ENCODE measurements at places on chromosomes 7 and 10.

DNA sequence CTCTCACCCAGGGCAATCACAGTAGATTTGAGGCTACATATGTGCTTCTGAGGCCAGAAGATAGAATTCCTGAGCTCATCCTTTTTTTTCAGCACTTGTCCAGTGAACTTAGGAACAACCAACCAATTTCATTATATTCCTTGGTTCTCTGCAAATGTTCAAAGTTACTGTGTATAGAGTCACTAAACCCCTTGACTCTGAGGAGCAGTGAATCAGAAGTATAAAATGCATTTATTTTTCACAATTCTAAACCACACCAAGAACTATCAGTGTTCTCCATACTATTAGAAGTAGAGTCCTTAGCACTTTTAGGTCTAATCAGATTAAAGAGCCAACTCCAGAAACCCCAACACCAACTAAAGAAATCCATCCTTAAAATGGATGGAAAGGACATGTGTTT, 19.6 kb upstream of the PAPSS2 start:
- DNase-seq = no peak

- peak; percentile 12 for DNase-seq
Measured at GRCh38 chr7:45890902-45891461, 2.7 kb downstream of the IGFBP1 start.

- DNase-seq = no peak
Measured at GRCh38 chr7:110105307-110105706, 985.6 kb upstream of the LRRN3 start.

GRCh38 chr7:1873857-1874589, 203.9 kb downstream of the ELFN1 start:
- no peak for DNase-seq

- no peak for DNase-seq
Measured at GRCh38 chr10:86946213-86947155, 10.9 kb downstream of the MMRN2 start.

- no peak for DNase-seq
Measured at GRCh38 chr10:11573497-11573896, 38.0 kb downstream of the USP6NL start.

DNA sequence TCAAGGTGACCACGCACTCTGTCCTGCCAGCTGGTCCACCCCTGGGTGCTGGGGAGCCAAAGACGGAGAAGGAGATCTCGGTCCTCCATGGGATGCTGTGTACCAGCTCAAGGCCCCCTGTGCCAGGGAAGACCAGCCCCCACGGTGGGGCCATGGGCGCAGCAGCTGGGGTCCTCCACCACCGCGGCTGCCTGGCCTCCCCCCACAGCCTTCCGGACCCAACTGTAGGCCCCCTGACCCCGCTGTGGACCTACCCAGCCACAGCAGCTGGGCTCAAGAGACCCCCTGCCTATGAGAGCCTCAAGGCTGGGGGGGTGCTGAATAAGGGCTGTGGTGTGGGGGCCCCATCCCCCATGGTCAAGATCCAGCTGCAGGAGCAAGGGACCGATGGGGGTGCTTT, 5.4 kb downstream of the NYAP1 start:
- no peak for DNase-seq

GRCh38 chr10:121087129-121087528, 236.0 kb downstream of the WDR11 start:
- no peak for DNase-seq

- no peak for DNase-seq
Measured at GRCh38 chr7:63899691-63900393, 98.8 kb upstream of the ZNF722 start.

GRCh38 chr10:35219891-35220890, 93.5 kb downstream of the CREM start:
- no peak for DNase-seq

DNA sequence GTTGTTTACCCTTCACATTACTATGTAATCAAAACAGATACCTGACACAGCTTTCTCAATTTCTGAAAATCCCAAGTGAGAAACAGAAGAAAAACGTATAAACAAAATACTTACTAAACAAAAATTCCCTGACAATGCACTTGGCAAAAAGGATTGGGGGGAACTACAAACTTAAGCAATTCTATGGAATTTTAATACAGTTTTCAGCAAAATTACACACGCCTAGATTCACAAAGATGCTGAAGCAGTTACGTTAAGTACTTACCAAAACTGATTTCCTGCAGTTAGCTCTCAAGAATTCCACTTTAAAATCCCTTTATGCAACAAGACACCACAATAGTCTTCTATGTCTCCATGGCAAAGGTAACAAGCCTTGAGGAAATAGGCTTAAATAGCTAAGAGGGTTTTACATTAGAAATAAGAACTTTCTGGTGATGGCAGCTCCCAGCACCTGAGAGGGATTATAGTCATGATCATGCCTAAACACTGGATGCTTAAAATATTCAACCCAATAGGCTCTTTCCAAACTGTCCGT, 10.8 kb downstream of the TOMM7 start:
- DNase-seq = no peak

DNA sequence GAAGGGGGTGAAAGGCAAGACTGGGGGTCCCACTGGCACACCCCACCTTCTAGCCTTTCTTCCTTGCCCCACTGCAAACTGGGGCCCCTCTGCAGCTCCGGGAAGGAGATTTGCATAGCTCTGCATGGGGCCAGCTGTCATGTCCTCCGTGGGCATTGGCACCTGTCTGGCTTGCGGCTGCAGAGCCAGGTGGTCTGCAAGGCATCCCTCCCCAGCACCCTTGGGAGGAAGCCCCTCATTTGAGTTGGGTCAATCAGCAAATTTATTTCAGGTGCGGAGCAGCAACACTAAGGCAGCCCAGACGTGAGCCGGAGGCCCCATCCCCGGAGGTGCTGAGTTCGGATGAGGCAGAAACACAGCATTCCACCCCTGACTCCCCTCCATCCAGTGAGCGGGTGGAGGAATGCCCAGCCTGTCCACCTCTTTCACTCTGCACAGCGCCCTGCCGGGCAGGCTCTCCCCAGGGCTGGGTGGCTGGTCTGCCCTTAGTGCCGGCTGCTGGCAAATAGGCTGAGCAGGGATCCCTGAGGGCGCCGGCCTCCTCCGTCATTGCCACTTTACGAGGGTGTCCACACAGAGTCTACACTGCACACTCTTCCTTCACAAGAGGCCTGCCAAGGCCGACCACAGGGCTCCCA, 143.2 kb downstream of the TCERG1L start:
- DNase-seq = no peak

DNA sequence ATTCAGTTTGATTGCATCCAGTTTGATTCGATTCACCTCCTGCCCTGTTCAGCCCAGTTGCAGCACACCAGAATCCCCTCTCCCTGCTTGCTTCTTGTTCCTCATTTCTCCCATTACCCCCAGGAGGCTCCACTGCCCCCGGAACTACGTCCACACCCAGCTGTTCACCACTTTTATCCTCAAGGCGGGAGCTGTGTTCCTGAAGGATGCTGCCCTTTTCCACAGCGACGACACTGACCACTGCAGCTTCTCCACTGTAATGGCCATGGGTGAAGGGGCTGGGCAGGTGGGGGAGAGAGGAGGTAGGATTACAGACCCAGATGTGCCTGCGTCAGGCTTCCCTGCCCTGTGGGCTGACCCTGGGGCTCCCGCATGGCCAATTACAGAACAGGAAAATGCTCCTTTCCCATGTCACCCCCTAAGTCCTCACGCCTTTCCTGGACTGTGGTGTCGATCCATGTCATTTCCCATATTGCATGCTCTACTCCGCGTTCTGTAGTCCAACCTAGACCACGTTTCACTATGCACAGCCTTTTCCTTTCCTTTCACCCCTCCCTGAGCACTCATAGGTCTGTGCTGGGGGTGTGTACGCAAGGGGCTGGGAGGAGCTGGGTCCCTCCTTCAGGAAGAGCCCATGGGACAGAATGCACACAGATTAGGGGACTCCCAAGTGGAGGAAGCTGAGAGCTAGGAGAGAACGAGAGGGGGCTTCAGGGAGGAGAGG, 8.2 kb downstream of the GHRHR start:
- DNase-seq = no peak

- no peak for DNase-seq
Measured at GRCh38 chr10:84547616-84548015, 219.2 kb downstream of the CCSER2 start.

DNA sequence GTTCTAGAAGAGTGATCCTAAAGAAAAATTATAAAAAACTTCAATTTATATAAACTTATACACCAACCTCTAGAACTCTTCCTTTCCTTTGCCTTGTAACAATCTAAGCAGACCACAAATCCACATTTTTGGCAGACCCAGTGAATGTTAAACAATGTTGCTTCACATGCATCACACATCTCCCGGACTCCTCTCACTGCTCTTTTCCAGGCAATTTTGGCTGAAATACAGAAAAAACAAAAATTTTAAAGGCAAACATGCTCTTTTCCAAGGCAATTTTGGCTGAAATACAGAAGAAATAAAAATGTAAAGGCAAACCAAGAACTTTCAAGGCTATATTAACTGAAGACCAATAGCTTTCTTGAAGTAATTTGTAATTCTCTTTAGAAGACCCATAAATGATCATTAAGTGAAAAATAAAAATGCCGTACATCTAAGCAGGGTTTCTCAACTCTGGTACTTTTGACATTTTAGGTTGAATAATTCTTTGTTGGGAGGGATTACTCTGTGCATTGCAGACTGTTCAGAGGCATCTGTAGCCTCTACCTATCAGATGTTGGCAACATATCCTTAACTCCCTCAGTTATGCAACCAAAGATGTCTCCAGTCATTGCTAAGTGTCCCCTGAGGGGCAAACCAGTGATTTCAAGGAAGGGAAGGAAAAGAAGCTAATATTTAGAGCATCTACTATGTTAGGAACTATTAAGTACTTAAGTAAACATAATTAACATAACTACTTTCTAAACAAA, 64.4 kb downstream of the NRBF2 start:
- DNase-seq = no peak

- DNase-seq = no peak
Measured at GRCh38 chr7:104113788-104114187, 94.0 kb downstream of the ORC5 start.

GRCh38 chr10:43452356-43452914, 15.5 kb downstream of the ZNF487 start:
- DNase-seq = no peak

- DNase-seq = no peak
Measured at GRCh38 chr7:129875745-129876411, 76.9 kb downstream of the UBE2H start.

DNA sequence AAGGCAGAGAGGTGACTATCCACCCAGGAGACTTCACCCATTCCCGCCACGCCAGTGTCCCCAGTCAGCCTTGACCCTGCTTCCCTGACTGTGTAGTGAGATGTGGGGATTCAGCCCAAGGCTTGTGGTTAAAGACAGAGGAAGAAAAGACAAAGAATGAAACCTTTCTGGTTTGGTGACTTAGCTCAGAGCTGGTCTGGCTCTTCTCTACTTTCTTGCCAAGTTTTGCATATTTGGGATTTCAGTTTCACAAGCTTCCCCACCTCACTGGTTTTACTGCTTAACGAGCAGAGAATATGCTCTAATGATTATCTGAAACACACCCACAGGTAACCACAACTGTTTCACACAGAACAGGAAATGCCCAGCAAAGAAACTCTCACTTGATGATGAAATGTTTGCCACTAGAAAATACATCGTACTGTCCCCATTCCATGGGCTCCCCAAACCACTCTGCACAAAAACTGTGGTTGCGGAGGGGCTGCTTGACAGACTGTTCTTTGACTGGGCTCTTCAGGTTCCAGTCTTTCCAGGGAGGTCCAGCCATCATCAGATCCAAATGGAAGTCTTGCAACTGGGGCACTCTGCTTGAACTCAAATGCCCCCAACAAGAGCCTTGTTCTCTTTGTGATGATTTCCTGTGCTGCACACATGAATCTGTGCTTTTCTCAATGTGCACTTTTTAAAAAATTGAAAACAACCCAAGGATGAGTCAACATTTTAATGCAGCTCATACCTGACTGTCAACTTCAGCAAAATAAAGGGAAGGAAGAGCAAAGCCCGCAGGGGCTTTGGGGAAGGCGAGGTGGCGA, 95.5 kb downstream of the CTBP2 start:
- no peak for DNase-seq

DNA sequence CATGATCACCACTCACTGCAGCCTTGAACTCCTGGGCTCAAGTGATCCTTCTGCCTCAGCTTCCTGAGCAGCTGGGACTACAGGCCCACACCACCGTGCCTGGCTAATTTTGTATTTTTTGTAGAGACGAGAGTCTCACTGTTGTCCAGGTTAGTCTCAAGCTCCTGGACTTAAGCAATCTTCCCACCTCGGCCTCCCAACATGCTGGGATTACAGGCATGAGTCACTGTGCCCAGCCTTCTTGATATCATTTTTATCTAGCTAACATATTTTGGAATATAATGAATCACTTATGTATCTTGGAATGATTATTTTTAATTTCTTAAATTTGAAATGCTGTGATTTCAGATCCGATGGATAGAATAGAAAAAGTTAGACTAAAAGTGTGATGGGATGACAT, 18.4 kb downstream of the ARL4A start:
- DNase-seq = no peak

DNA sequence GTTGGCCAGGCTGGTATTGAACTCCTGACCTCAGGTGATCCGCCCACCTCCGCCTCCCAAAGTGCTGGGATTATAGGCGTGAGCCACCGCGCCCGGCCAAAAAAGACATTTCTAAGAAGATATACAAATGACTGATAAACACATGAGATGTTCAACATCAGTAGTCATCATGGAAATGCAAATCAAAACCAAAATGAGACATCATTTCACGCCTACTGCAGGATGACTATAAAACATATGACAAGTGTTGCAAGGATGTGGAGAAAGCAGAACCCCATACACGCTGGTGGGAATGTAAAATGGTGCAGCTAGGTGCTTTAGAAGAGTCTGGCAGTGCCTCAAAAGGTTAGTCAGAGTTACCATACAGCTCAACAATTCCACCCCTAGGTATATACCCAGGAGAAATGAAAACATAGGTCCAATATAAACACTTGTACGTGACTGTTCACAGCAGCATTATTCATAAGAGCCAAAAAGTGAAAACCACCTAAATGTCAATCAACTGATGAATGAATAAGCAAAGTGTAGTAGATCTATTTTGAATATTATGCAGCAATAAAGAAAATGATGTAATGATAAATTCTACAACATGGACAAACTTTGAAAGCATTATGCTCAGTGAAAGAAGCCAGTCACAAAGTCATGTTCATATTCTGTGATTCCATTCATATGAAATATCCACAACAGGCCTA, 24.5 kb downstream of the TMEM209 start:
- DNase-seq = no peak

DNA sequence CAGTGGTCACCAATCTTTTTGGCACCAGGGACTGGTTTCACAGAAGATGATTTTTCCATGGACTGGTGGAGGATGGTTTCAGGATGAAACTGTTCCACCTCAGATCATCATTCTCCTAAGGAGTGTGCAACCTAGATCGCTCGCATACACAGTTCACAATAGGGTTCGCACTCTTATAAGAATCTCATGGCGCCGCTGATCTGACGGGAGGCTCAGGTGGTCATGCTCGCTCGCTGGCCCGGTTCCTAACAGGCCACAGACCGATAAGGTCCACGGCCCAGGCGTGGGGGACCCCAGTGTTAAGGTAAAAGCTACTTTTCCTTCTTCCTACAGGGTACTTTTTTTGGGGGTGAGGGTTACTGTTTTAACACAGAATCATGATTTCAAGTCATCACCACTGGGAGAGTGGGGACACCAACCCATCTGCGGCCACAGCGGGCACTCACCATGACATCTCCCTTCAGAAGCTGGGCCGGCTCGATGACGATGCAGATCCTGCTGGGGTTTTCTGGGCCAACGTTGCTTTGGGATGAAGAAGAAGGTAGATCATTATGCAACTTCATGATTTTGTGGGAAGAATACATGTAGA, 170.5 kb downstream of the TNS3 start:
- DNase-seq = no peak

- DNase-seq = no peak
Measured at GRCh38 chr7:101702362-101702850, 73.3 kb upstream of the MYL10 start.

- no peak for DNase-seq
Measured at GRCh38 chr7:65239707-65240352, 133.8 kb upstream of the ZNF92 start.
